ENCODE measurements at places on chromosomes 12 and 14.

DNA sequence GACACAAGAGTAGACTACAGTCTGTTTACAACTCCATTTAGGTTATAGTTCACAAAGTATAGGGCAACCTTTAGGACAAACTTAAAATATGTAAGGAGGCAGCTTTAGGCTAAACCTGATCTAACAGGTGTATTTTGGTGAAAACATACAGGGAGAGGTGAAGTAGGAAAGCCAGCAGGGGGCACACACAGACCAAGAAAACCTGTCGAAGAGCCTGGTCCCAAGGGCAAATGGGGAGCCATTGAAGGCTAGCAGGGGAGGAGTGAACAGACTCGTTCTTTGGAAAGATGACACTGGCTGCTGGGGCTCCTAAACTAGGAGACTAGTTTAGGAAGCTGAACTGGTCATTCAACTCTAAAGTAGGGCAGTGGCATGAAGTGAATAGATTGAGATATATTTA, 138.8 kb upstream of the WSCD2 start:
- no peak for DNase-seq

- DNase-seq = no peak
Measured at GRCh38 chr14:105143451-105144025, 25.0 kb downstream of the JAG2 start.

GRCh38 chr12:65415826-65416225, 137.3 kb downstream of the MSRB3 start:
- DNase-seq = no peak

- DNase-seq = no peak
Measured at GRCh38 chr12:67667276-67668073, 18.9 kb downstream of the DYRK2 start.

GRCh38 chr12:96500693-96501092, 11.3 kb downstream of the CFAP54 start:
- DNase-seq = no peak

- no peak for DNase-seq
Measured at GRCh38 chr12:131815131-131815530, 13.1 kb upstream of the MMP17 start.

DNA sequence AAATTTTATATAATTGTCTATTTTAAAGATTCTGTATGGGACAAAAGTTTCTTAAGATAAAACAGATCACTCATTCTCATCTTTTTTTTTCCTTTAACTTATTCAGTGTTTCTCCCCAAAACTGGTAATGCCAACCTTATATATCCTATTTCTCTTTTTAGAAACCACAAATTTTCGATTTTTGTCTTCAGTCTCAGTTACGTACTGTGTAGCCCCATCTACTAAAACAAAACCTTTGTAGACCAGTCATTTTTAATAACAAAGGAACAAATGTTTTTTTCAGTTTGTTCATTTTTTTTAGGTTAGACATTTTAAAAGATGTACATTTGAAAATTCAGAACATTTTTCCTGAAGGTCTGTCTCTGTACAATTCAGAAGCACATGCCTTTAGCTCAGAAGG, 18.2 kb downstream of the PNMA1 start:
- no peak for DNase-seq

GRCh38 chr14:73786636-73787485, 64.8 kb upstream of the PTGR2 start:
- DNase-seq = no peak

DNA sequence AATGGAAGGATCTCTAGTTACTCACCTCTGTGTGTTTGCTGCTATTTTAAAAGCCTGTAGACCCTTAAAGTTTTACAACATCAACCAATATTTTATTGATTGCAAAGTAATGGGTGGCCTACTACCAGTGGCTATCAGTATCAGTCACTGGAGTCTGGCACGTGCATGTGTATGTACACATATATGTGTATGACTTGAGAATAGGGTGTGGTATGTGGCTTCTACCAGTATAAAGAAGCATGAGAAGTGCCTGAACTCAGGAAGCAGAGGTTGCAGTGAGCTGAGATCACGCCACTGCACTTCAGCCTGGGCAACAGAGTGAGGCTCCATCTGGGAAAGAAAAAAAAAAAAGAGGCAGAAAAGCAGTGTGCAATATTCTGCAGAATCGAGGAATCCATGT, 45.5 kb upstream of the GAS2L3 start:
- DNase-seq = no peak

- no peak for DNase-seq
Measured at GRCh38 chr12:96014943-96015599, 18.9 kb upstream of the HAL start.

- DNase-seq = no peak
Measured at GRCh38 chr12:12153596-12153995, 82.9 kb downstream of the BCL2L14 start.

DNA sequence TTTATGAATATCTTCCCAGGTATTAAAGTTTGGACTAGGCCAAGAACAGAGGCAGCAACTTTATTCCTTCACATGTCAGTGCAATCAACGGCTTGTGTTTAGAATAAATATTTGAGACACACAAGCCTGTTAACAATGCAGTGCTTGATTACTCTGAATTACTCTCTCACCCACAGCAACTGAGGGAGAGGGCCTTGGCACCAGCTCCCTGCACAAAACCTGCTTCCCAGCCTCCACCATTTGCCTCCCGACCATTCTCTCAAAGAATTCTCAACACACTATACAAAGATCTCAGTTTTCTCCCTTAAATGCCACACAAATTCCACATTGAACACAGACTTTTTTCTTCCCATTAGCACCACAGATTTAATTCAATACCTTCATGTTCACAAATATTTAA, 77.0 kb downstream of the STON2 start:
- no peak for DNase-seq
